ENCODE measurements at places on chromosomes 12 and 14. TPM values are rescaled to one million over a fixed set of nuclear protein-coding genes. Genes with fewer than 3 reads are reported as not detected.

DNA sequence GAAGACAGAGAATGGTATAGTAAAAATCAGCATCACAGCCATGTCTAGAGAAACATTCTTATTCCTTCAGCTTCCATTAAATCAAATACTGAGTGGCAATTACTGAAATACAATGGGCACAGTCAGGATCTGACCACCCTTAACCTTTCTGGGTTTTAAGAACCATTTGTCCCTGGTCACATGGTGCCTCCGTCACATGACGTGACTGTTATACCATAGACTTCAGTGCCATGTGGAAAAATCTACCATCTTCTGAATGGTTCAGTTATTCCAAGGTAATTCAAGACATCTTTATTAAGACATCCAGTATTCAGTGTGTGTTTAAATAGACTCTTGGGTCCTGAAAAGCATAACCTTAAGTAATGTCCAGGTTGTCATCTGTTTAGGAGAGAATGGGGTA is 553.1 kb upstream of the FLRT2 start:
- no peak for DNase-seq

GRCh38 chr14:77782202-77782601 is 17.7 kb upstream of the ADCK1 start:
- DNase-seq: no peak

- DNase-seq: no peak
Observed at GRCh38 chr14:72605921-72606220, 288.0 kb downstream of the DPF3 start.

MDP1 gene
- total RNA-seq: 13.3 TPM

SETD3 gene
- total RNA-seq: 78.7 TPM

All from lower lobe of right lung (tissue), 2 donors.